ENCODE measurements at places on chromosomes 6 and 20. TPM values are rescaled to one million over a fixed set of nuclear protein-coding genes. Genes with fewer than 3 reads are reported as not detected.

EDN3 gene
- polyA plus RNA-seq: 32.0 TPM

FRS3 gene
- polyA plus RNA-seq: 7.4 TPM

TCP11 gene
- polyA plus RNA-seq: 0.43 TPM

DNA sequence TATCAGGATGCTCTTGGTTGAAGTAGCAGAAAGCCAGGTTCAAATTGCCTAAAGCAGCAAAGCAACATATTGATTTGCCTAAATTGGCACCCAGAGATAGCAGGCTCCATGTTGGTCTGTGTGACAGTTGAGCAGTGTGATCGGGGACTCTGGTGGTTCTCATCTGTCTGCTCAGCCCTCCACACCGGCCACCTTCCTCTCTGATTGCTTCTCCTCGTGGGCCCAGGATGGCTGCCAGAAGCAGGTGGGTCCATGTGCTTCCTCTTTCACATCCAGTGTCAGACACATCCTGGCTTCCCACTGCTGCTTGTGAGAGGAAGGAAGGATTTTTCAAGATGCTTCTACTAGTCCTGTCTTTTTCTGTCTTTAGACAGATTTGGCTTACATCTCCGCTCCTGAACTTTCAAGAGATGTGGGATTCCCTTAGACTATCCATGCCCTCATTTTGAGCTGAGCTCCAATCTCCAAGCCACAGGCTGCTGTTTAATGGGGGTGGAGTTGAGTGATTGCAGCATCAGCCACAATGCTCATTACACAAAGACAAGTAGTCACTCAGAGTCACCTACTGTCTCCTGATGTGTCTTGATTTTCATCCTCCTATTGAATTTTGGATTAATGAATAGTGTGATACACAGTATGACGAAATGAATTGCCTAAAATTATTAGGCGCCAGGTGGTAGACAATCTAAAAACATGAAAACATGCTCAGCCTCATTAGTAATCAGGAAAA, 122.2 kb downstream of the ZDHHC14 start:
- DNase-seq: no peak

- DNase-seq: no peak
Measured at GRCh38 chr6:125852587-125852986, 61.8 kb downstream of the NCOA7 start.

DNA sequence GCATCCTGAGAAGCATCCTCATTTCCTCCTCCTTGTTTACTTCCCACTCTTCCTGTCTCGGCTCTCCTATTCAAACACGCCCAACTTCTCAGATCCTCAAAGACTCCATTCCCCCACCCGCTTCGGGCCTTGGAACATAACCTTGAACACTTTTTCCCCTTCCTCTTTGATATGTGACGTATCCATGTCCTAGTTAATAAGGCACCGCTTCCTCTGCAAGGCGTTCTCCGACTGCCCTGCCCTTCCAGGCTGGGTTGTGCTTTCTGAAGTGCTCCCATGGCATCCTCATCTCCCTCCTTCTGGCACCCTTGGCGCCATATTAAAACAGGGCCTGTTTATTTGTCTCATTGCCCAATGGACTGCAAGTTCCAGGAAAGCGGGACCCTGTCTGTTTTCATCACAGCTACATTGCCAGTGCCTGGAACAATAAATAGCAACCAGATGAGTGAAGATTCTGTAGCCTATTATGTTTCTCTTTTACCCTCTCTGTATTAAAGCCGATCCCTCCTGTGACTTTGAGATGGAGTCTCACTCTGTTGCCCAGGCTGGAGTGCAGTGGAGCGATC, 115.3 kb upstream of the TRAF3IP2 start:
- DNase-seq: no peak

DNA sequence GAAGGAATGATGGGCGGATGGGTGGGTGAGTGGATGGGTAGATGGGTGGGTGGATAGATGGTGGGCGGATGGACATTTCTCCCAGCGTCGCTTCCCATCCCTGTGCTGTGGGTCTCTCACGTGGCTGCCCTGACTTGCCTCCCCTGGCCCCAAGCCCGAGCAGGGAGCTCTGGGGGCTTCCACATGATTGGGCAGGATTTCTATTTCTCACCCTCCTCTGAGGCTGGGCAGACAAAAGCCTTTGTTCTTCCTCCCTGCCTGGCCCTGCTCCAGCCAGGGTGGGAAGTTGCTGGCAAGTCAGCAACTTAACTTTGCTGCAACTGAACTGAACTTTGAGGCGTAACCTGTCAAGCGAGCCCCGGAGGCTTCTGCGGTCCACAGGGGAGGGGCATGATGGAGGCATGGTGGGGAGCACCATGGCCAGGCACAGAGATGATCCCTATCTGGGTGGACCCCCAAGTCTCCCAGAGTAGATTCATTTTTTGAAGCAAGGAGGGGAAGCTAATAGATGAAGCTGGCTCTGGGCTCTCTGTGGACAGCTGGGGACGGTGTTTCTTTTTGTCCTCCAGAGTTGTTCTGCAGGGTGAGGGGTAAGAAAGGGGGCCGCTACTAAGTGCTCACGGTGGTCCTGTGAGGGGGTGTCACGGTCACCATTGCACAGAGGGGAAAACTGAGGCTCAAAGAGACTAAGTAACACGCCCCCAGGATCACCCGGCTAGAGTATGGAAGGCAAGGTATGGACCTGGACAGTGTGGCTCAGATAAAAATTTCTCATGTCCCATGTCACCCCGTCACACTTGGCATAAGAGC, 140.1 kb downstream of the CEBPB start:
- DNase-seq: no peak

- no peak for DNase-seq
Measured at GRCh38 chr6:52360028-52360427, 1.9 kb upstream of the PAQR8 start.

DNA sequence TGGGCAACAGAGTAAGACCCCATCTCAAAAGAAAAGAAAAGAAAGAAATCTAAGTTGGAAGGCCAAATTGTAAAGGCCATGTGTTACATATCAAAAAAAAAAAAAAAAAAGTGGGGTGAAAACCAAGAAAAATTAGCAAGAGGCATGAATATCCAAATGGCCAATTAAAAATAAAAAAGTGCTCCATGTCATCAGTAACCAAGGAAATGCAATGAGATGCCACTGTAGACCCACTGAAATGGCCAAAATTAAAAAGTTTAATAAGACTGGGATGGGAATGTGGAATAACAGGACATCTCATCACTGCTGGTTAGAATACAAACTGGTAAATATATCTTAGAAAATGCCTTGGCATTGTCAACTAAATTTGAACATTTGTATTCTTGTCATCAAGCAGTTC, 30.1 kb upstream of the BCLAF1 start:
- DNase-seq: no peak

DNA sequence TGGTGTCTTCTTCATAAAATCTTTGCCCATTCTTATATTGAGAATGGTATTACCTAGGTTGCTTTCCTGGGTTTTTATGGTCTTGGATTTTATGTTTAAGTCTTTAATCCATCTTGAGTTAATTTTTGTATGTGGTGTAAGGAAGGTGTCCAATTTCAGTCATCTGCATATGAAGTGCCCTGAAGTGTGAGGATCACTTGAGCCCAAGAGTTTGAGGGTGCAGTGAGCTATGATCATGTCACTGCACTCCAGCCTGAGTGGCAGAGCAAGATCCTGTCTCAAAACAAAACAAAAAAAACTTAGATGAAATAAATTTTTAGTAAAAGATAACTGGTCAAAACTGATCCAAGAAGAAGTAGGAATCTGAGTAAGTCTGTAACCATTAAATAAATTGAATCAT, 215.4 kb downstream of the TBC1D7 start:
- no peak for DNase-seq

GRCh38 chr20:1844325-1845162, 50.7 kb upstream of the SIRPA start:
- DNase-seq: peak; percentile 88

DNA sequence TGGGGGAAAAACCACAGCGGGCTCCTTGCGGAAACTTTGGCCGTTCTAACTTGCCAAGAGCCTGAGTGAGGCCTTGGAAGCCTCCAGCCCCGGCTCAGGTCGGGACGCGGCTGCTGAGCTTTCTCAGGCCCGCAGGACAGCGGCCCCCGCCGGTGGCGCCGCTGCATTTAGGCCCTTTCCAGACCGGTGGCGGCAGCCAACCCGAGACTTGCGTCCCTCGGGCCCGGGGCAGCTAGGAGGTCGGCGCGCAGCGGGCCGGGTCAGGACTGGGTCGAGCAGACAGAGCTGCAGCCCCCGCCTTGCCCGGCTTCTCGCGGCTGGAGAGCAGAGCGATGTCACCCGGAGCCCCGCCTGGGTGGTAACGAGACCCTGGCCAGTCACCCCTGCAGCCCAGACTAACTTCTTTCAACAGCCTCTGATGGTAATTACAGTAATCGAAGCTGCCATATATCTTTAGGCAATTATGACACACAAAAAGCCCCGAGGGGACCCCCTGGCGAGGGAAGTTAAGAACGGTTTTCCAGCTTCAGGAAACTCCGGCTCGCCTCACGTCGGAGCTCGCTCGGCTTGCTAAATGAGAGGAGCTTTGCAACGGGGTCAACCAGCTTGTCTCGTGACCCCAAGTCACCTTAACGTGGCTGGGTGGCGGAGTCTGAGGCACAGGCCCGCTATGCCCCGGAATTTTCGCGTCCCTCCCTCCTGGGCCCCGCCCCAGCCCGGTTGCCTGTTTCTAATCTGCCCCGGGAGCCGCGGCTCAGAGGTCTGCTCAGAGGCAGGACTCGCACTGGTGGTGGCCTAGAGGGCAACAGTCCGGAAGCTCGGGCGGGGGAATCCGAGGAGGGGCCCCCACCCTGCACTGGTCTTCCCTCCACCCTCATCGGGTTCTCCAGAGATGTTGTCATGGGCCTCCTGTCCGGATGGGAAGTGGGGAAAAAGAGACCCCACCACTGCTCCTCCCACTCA, 3.0 kb downstream of the NR2E1 start:
- peak; percentile 49 for DNase-seq

Data from muscle of leg (tissue), 16 donors.